Purkinje cell (primary cell): ENCODE measurements at places on chromosomes 4 and X. TPM values are rescaled to one million over a fixed set of nuclear protein-coding genes. Genes with fewer than 3 reads are reported as not detected.

The REPS2 gene
- polyA plus RNA-seq: 44.5 and 54.0 TPM in 2 replicates

The NUDT11 gene
- polyA plus RNA-seq: 6.3 and 17.3 TPM in 2 replicates

The PHOX2B gene
- polyA plus RNA-seq: not detected in 2 replicates

The F11 gene
- not detected in 2 replicates for polyA plus RNA-seq

The PITX2 gene
- polyA plus RNA-seq: not detected in 2 replicates

The RELL1 gene
- 0.27 and 1.1 TPM in 2 replicates for polyA plus RNA-seq

The ADD1 gene
- polyA plus RNA-seq: 202 and 266 TPM in 2 replicates

The GATB gene
- polyA plus RNA-seq: 43.2 and 43.8 TPM in 2 replicates

The RAB41 gene
- 0.69 TPM in 1 of 2 replicates, not detected in the other for polyA plus RNA-seq

The SSX2 gene
- polyA plus RNA-seq: not detected in 2 replicates

The GAGE12F gene
- polyA plus RNA-seq: not detected in 2 replicates

The GABRQ gene
- polyA plus RNA-seq: not detected in 2 replicates

The PWWP3B gene
- 3.8 TPM in 1 of 2 replicates, not detected in the other for polyA plus RNA-seq
